Stimulated activated CD4-positive, alpha-beta T cell treated with anti-CD3 and anti-CD28 coated beads, Interleukin-12 subunit alpha, Interleukin-12 subunit beta, amount 100 ng/mL, for 4 hours (primary cell): ENCODE measurements at places on chromosomes 11 and 22.

DNA sequence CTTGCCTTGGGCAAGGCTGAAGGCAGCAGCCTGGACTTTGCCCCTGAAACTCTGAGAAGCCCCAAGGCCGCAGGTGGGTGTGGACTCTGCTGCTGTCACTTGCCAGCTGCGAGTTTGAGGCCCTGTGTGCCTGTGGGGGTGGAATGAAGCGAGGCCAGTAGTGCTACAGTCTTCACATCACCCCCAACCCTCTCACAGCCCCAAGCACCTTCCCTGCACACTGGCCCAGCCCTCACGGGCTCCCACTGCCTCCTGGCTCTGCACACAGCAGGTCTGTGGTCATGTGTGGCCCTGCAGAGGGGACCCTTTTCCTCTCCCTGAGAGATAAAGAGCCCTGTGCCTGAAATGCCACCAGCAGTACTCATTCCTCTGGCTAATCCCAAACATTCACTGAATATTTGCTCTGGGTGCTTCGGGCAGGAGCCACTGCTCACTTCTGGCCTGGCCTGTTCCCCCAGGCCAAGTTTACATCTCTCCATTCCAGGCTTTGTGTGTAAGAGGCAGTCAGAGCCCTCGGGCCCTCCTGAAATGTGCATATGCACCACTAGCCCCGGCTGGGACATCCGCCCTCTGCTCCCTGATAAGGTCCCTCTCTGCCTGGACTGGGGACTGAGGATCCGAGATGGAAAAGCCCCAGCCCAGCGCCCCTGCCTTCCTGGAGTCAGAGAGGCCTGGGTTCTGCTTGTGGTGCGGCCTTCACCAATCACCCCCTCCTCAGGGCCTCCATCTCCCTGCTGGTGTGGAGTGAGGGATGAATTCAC lies 17.7 kb downstream of the MGAT3 start:
- DNase-seq, result no peak

- no peak for DNase-seq
These were observed 109.6 kb downstream of the USP35 start for GRCh38 chr11:78298291-78298771.

- DNase-seq, result no peak
These were observed 212.3 kb upstream of the NCAM1 start for GRCh38 chr11:112748713-112749543.

GRCh38 chr11:66002648-66003225 lies 434 bp downstream of the BANF1 start:
- DNase-seq, result peak; percentile 70

GRCh38 chr11:113974741-113975470 lies at the start of gene HTR3A:
HTR3A (plus strand) TSS chr11:113975108; CDS start chr11:113975326, 218 bp downstream.
- no peak for DNase-seq

DNA sequence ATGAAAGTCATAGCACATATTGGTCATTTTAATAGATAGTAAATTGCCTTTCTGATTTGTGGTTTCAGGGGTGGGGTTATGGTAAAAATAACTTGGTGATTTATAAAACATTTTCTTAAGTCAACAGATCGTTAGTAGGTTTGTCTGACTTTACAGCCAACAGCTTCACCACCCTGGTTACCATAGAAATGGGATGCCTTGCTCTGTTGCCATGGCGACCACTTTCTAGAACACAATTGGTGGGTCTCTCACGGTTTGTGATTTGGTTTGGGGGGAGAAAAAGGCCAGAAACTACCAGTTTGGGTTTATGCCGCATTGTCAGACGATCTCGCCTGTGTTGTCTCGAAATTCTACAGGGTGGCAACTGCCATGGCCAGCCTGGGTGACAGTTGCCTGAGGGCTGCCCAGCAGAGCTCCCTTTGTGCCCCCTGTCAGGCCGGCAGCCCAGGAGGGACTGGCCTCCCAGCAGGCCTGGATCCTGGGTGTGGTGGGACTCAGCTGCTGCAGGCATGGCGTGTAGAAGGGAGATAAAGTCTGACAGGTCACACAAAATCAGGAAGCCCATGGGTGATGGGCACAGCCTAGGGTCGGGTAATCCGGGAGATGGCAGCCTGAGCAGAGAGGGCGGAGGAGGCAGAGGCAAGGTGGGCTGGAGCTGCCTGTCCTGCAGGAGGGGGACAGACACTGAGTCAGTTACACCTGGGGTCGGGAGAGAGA lies 30.9 kb downstream of the KCNC1 start:
- DNase-seq, result no peak

- DNase-seq, result no peak
These were observed 28.1 kb downstream of the RTN3 start for GRCh38 chr11:63709336-63709884.

- DNase-seq, result no peak
These were observed 350.4 kb upstream of the B3GAT1 start for GRCh38 chr11:134762248-134763029.

DNA sequence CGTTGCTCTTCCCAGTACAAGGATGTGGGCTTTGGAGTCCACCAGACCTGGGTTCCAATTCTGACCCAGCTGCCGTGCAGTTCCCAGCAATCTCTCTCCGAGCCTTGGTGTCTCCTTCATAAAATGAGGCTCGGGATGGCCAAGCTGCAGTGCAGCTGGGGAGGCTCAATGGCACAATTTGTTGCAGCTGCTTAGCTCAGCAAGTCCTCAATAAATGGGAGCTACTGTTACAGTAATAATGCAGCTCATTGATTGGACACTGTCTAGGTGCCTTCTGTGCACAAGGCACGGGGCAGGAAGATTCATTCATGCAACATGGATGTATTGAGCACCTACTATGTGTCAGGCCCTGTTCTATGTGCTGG lies 37.1 kb downstream of the SHISAL1 start:
- no peak for DNase-seq

- no peak for DNase-seq
These were observed 76.8 kb downstream of the JAM3 start for GRCh38 chr11:134145715-134146114.

DNA sequence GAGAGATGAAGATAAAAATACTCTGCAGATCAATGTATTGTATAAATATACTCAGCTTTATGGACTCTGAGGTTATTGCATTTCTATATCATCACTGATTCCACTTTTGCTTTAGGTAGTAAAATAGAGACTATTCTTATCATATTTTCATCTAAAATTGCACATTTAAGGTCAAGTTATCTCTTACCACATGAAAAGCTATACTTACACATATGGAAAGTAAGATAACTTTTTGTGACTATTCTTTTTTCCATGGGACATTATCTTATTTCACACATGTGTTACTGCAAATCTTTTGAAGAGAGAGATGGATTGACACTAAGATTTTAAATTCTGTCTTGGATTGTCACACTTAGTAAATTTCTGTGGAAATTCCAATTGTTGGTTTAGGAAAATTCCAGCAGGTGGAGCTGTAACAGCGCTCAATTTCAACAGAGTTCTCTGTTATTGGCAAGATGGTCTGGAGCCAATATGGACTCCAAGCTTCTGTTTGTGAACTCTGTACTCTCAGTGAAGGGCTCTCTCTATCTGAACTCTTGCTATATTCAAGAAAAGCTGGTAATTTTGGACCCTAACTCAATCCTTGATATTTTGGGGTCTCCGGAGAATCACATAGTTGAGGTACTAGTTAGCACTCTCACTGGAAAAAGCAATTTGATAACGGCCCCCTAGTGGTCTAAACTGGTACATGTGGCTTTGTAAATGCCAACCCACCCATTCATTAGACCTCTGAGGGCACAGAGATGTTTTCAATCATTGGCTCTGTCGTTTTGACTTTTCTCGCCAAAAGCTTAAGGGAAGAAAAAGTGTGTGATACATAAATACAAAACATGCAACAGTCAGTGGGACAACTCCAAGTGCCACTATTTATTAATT lies 429.7 kb downstream of the ETS1 start:
- peak; percentile 22 for DNase-seq

DNA sequence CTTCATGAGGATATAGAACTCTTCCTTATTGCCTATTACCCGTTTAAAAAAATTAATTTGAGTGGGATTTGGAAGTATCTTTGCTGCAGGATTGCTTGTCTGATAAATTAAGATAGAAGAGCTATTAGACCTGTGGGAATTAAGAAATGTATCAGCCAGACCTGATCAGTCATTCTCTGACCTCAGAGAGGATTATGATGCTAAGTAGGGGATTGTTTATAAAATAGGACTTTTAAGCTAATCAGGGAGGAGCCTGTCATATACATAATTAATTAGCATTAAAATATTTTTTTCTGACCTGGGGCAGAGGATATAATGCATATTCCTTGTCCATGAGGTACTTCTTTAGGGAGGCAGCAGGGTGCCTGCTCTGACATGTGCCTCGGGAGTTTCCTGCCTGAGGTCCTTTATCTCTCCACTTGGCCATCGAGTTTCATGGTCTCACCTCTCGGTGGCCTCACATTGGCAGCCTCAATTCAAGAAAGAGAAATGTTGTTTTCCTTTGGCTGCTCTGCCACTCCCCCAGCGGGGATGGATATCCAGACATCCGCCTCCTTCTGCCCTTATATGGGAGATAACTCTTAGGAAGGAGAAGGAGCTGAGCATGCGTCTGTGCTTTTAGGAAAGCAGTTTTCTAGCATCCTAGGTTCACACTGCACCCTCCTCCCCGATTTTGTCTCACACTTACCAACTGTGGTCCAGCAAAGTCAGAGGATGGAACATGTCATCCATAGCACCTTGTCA lies 41.1 kb downstream of the DIXDC1 start:
- no peak for DNase-seq

DNA sequence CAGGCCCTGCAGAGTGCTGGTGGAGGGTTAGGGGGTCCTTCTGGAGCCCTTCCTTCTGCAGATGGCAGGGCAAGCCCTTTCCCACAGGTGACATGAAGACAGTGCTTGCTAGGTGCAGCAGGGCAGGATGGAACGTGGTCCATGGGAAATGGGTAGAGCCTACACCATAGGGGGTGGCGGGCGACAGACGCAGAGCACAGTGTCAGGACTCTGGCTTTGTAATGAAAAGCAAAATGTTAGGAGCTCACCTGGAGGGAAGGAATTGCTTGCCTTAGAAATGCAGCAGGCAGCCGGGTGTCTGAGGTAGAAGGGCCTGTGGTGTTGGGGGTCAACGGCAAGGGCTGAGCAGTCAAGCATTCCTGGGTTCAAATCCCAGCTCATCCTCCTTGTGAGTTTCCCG lies 54.9 kb downstream of the ARHGAP8 start:
- no peak for DNase-seq

- DNase-seq, result no peak
These were observed 34.5 kb downstream of the STIM1 start for GRCh38 chr11:3890014-3890413.

DNA sequence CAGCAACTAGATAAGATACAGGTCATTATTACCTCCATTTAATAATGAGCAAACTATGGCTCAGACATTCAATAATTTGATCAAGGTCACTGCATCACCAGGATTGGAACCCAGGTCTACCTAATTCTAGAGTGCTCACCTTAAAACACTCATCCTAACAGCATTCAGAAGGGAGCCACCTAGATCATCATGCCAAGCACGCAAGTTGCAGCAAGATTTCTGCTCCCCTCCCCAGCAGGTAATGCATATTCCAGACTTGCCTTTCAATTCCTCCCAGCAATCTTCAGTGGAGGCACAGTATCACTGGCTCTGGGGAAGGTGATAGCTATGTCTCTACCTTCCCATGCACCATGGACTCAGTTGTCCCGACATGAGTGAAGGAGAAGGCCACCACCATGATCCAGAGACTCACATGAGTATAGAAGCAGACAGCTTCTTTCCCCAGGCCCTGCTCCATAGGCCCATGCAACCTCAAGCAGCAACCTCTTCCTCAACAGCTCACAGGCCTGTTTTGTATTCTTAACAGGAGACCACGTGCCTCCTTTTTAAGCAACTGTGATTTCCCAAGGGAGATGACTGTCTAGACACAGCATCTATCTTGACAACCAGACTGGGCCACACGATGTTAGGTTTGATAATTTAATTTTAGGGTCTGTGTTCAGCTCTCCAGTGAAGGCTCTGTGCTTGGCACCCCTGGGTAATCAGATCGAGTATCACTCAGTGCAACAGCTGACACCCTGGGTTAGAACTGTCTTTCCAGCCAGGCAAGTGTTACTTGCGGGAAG lies 36.4 kb downstream of the RAB30 start:
- no peak for DNase-seq

DNA sequence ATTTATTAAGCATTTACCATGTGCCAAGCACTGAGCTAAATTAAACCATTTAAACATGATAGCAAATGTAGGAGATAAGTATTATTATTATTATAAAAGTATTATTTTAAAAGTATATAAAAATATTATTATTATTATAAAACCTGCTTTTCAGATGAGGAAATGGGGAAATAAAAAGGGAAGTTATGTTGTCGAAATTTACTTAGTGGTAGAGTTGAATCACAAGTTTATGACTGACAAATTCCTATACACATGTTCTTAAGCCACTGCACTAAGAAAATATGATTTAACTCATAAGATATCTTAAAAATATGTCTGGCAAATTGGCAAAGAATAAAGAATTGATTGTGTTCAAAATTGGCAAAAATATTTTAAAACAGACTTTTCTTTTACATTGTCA lies 53.8 kb downstream of the CASP12 start:
- no peak for DNase-seq

DNA sequence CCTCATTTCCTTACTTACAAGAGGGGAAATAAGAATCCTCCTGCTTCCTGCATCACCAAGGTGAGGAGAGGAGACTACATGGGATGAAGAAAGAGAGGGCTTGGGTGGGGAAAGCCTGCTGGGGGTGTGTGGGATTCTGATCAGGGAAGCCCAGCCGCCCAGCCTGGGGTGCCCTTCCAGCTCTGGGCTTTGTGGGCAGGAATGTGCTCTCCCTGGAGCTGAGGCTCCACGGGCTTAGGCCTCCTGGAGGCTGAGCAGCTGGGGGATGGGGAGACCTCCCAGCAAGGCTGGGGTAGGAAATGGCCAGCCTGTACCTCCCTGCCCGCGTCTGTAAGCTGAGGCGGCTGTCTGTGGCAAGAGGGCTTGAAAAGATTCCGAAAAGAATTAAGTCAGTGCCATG lies 206.1 kb downstream of the GRIK4 start:
- DNase-seq, result no peak
